Fibroblast of skin of scalp (primary cell): ENCODE measurements at places on chromosomes 7 and 10.
A peak's percentile ranks its signal among the peaks of the same experiment; 100 is the strongest.

DNA sequence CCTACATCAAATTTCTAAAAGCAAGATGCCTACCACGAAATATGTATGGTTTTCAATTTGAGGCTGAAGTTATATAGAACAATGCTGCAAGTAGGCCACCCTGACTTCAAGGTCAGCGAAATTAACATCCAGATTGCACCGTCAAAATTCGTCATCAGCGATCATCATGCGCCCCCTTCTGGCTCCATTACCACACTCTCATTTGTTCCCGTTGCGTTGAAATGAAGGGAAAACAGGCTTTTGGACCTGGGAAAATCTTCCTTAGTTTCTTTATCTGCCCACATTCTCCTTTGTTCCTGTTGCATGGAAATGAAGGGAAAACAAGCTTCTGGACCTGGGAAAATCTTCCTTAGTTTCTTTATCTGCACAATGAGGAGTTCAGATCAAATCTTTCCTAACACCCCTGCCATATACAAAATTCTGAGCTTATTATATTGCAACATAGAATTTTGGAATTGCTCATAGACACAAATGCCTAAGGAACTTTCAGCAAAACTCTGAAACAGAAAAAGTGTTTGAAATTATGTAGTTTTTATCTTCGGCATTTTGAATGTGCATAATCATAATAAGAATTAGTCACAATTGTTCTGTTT lies 98.2 kb upstream of the PRKCQ start:
- DNase-seq: peak; percentile 24

- peak; percentile 77 for DNase-seq
These were observed 91.5 kb downstream of the ARID5B start for GRCh38 chr10:61992671-61993668.

GRCh38 chr10:58459069-58459468 lies 53.6 kb upstream of the BICC1 start:
- no peak for DNase-seq

DNA sequence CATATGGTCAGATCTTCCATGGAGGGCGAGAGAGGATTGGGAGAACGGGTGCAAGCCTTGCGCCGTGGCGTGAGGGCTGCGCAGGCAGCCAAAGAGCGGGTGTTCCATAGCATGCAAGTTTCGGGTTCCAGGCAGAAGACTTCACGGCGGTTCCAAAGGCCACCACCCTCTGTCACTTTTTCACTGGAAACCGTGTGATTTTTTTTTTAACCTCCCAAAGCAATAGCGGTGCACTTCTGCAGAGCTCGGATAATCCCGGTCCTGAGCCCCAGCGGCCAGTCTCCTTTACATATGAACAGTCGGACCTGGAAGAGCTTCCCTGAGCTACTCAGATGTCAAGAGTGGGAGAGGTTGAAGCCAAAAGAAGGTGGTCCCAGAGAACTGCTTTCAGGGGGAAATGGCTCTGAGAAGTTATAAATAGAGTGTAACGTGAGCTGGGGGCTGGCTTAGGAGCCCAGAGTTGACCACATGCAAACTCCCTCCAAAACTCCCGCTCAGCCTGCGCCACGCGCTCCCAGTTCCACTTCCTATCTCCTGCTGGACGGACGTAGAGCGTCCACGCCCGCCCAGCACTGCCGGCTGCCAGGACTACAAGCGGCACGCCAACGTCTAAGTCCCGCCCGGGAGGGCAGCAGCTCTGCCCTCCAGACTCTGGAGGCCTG lies at the start of gene MEOX2:
MEOX2 (minus strand) TSS at position 389 of the 662 bp plus-strand sequence; CDS start at position 108, 281 bp downstream.
- DNase-seq: peak; percentile 57

GRCh38 chr7:13992596-13992964 lies 3.1 kb upstream of the ETV1 start:
- DNase-seq: no peak

- peak; percentile 52 for DNase-seq
These were observed 568.3 kb downstream of the INHBA start for GRCh38 chr7:41134300-41135255.

- no peak for DNase-seq
These were observed at the start of gene LRMDA for GRCh38 chr10:75431180-75432111. LRMDA (plus strand) TSS chr10:75431624.

DNA sequence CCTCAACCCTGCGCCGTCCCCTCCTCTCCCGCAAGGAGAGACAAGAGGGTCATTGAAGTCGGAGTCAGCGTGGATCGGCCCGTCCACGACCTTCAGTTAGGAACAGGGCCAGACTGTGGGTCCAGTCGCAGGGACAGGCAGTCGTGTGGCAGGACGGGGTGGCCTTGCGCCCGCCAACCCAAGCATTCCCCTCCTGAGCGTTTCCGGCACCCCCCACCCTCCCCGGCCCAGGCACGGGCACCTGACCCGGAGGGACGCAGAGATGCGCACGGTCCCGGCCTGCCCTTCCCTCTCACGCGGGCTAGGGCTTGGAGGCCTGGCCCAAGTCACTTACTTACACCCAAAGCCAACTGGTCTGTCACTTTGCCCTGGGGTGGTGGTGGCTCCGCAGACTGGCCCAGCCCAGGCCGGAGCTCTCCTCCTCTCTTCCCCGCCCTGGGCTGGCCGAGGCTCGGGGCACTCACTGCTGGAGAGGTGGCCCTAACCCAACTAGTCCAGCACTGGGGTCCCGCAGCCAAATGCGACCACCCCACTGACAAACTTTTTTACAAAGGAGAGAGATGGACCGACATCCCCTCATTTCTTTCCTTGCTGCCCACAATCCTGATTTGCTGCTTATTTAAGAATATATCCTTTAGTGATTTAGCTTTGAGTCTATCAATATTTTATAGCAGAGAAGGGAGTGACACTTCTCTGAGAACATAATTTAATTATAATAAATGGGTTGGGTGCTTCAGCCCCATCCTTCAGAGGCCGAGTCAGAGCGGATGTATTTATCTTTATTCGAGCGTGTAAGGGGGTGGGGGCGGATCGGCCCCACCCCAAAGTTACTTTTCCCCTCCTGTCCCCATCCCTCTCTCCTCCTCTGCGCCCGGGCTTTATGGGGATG lies 1.2 kb upstream of the UNCX start:
- DNase-seq: no peak

- DNase-seq: no peak
These were observed 746.9 kb downstream of the TYW1 start for GRCh38 chr7:67743501-67743900.

- no peak for DNase-seq
These were observed 76.2 kb upstream of the PLXNA4 start for GRCh38 chr7:132652507-132652906.

DNA sequence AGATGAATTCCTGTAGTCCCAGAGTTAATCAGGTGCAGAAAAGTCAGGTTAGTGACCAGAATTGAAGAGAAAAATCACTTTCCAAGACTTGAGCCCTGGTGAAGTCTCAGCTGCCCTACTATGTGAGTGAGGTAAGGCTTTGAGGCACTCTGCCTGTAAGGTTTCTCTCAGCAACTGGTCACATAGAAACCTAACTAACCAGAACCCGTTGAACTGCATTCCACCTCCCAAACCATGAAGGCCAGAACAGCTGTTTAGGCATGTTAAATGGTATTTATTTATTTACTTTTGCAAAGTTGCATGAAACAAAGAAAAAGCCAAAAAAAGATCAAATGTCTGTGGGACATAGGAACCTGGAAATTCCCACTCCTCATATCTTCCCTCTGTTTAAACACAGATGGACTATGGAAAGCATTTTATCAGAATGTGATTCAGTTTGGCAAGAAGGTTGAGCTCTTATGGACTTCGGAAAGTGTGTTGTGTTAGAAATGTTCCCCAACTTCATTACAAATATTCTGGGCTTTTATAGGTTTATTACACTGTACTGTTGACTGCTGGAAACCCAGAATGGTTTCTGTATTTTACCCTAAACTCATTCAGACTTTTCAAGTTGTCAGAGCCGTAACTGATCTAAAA lies 12.8 kb upstream of the GPR85 start:
- DNase-seq: no peak

GRCh38 chr10:129579228-129579627 lies 112.2 kb downstream of the MGMT start:
- no peak for DNase-seq

DNA sequence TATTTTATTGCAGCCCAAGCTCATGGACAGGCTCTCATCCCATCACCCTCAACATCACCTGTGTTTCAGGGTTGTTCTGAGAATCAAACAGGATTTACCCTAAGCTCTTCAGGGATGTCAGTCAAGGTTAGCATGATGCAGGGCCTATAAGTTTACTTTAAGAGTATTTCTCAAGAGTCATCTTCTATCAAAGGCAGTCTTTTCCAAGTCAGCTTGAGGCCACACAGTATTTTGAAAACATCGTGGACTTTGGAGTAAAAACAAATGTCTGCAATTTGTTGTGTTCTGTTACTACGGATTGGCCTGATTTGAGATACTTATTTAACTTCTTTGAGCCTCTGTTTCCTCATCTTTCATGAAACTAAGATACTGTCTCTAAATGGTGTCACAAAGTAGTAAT lies 42.0 kb upstream of the NRP1 start:
- DNase-seq: no peak

GRCh38 chr10:3734111-3734510 lies 50.9 kb downstream of the KLF6 start:
- DNase-seq: no peak

- DNase-seq: peak; percentile 22
These were observed 50.0 kb downstream of the JAKMIP3 start for GRCh38 chr10:132115732-132116131.

GRCh38 chr7:15043931-15044330 lies 141.4 kb upstream of the DGKB start:
- DNase-seq: no peak

GRCh38 chr10:118349235-118349634 lies 7.1 kb upstream of the FAM204A start:
- no peak for DNase-seq
